ENCODE measurements at places on chromosomes 2 and 18.

DNA sequence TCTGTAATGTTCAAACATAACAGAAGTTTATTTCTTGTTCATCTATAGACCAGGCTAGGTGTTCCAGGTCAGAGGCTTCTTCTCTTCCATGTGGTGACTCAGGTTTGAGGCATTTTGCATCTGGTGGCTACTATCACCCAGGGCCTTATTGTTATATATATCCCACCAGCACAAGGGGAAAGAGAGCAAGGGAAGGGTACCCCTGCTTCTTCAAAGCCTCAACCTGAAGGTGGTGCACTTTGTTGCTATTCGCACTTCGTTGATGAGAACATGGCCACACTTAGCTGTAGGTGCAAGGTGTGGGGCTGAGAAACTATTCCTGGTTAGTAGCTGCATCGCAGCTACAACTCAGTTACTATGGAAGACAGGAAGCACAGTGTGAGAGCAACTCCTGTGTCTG is 27.4 kb upstream of the SLC3A1 start:
- DNase-seq = no peak

DNA sequence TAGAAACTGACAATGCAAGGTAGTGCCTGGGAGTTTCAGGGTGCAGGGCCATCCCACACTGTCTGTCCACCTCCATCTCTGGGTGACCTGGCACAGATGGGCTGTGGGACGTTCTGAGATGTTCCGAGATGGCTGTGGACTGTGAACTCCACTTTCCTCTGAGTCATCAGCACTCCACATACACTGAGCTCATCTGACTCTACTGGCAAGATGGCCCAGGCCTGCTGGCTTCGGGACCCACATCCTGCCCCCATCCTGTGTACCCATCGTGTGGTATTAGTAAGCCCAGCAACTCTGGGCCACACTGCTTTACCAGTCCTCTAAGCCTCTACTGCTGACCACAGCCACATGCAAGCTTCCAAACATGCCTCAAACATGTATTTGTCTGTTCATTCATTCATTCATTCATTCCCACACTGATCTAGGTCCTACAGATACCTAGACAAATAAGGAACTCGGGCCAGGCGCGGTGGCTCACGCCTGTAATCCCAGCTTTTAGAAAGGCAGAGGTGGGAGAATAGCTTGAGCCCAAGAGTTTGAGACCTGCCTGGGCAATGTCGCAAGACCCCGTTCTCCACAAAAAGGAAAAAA is 124.8 kb upstream of the CXCR4 start:
- peak; percentile 38 for DNase-seq

GRCh38 chr2:240306185-240306584 is 129.3 kb upstream of the GPC1 start:
- no peak for DNase-seq

DNA sequence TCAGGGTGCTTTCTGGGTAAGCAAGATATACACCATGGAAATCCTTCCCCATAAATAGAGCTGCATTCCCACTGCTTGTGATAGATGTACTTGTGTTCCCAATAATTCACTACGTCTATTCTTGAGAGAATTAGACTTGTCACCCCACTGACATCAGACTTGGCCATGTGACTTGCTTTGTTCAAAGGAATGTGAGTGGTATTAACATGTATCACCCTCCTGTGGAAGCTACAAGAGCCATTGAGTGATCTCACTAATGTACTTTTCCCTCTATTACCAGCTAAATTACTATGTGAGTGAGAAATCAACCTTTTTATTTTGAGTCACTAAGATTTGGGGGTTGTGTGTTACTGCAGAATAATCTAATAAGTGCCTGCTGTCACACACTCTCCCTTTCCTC is 176.0 kb downstream of the CCDC178 start:
- DNase-seq = no peak

DNA sequence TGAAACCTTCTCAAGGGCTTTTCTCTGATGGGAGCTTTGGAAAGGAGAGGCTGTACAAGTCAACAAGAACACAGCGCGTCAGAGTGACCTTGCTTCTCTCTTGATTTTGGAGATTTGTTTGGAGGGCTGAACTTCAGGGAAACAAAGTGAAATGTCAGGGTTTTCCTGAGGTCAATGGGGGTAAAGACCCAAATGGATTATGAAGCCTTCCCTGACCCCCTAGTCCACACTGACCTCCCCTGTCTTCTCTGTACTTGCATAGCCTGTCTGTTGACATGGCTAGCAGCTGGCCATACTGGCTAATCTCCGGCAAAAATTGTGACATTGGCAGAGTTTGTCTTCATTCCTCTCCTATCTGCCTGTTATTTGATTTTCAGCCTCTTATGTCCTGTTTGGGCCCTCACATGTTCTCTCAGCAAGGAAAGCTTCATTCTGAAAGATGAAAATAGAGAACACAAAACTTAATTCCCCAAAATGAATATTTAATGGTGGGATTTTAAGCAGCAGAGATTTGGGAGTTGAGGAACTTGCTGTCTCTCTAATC is 149.3 kb upstream of the HAAO start:
- DNase-seq = no peak

- DNase-seq = no peak
These were observed 3.5 kb upstream of the NEUROD1 start for GRCh38 chr2:181683518-181684453.

DNA sequence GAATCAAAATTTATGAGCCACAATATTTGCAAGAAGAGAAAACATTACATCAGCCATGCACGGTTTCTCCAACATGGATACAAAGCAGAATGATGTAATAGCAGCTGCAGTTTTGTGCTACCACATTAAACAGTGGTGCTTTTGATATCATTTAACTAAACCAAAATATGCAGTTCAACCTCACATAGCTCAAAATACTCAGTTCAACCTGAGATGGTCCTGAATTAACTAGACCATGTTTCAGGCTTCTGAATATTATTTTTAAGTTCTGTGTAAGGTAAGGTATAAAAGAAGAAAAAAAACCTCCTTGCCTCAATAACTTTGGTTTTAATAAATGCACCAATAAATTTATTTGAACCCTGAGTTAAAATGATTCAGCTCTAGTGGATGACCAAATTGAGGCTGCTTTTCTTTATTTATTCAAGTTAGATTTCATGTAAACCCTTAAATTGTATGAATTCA is 18.8 kb upstream of the TSPYL6 start:
- no peak for DNase-seq

DNA sequence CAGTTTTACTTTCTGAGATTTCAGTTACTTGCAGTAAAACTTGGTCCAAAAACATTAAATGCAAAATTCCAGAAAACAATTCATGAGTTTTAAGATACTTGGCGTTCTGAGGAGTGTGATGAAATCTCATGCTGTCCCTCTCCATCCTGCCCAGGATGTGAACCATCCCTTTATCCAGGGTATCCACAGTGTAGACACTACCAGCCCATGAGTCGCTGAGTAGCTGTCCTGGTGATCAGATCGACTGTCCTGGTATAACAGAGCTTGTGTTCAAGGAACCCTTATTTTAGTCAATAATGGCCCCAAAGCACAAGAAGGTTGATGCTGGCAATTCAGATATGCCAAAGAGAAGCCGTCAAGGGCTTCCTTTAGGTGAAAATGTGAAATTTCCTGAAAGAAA is 3.2 kb downstream of the SP100 start:
- no peak for DNase-seq

DNA sequence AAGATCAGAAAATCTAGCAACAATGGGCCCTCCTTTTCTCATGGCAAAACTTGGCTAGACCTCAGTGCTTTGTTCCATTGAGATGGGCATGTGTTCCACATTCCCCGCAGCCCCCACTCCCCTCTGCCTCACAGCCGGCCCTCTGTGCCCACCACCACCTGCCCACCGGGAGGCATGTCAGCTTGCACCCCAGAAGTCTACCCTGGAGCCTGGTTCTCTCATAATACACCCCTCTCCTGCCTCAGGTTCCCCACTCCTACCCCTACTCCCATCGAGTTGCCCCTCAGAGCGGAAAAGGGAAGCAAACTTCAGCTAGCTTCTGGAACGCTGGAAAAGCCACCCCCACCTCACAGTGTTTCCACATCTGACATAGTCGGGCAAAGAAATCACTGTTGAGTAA is 219.0 kb downstream of the ANAPC1 start:
- no peak for DNase-seq

DNA sequence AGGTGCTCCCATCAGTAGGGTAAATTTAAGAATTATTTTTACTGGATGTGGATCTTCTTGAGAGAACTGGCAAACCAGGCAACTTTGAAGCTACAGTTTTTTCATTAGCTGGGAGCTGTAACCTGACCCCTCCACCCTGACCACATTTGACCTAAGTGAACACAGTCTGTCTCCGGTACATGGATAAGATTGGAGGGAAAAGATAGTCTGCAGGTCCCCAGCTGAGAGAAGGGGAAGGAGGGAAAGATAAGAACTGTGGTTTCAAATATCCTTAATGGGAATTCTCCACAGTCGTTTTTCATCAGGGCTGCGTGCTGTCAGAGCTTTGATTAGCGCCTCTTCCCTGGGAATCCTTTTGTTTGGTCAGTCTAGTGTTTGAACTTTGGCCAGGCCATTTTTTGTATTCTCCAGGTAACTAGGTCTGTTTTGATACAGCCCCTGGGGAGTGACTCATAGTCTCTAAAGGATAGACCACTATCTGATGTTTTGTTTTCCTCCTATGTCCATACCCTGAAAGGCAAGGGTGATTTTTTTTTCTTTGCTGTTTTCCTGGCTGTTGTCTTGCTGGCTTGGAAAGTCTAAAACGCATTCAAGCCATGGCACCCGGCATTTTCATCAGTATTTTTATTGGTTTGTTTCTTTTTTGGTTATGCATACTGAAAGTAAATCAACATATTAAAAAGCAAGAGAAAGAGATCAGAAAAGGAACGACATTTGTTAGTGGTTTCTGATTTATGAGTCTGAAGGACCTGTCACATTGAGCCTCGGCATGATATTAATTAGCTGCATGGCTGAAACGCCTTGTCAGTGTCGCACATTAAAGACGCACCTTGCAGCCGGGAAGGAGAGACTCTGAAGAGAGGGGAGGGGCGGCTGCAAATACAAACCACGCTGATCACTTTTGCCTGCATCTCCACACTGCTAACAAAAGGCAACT is 183.4 kb upstream of the FN1 start:
- no peak for DNase-seq

- DNase-seq = no peak
These were observed 198.2 kb downstream of the PARD3B start for GRCh38 chr2:204743393-204743960.

GRCh38 chr2:206098471-206098870 is 12.5 kb upstream of the INO80D start:
- DNase-seq = no peak

DNA sequence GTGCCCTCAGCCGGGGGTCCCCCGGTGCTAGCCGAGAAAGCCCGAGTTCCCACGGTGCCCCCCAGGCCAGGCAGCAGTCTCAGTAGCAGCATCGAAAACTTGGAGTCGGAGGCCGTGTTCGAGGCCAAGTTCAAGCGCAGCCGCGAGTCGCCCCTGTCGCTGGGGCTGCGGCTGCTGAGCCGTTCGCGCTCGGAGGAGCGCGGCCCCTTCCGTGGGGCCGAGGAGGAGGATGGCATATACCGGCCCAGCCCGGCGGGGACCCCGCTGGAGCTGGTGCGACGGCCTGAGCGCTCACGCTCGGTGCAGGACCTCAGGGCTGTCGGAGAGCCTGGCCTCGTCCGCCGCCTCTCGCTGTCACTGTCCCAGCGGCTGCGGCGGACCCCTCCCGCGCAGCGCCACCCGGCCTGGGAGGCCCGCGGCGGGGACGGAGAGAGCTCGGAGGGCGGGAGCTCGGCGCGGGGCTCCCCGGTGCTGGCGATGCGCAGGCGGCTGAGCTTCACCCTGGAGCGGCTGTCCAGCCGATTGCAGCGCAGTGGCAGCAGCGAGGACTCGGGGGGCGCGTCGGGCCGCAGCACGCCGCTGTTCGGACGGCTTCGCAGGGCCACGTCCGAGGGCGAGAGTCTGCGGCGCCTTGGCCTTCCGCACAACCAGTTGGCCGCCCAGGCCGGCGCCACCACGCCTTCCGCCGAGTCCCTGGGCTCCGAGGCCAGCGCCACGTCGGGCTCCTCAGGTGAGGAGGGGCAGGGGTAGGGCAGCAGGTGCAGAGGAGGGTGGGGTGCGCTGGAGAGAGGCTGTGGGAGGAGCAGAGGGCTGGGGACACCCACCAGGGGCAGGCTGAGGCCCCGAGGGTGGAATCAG is 14.1 kb upstream of the GMPPA start:
- no peak for DNase-seq

- DNase-seq = no peak
These were observed 14.9 kb downstream of the KIAA1328 start for GRCh38 chr18:36843784-36844183.

All from activated gamma-delta T cell treated with anti-CD3 and anti-CD28 coated beads, Interleukin-2, amount 50 U/mL, for 16 hours (primary cell).